GM23248 (cell line): ENCODE measurements at places on chromosomes 16 and 17. TPM values are rescaled to one million over a fixed set of nuclear protein-coding genes. Genes with fewer than 3 reads are reported as not detected.

DNA sequence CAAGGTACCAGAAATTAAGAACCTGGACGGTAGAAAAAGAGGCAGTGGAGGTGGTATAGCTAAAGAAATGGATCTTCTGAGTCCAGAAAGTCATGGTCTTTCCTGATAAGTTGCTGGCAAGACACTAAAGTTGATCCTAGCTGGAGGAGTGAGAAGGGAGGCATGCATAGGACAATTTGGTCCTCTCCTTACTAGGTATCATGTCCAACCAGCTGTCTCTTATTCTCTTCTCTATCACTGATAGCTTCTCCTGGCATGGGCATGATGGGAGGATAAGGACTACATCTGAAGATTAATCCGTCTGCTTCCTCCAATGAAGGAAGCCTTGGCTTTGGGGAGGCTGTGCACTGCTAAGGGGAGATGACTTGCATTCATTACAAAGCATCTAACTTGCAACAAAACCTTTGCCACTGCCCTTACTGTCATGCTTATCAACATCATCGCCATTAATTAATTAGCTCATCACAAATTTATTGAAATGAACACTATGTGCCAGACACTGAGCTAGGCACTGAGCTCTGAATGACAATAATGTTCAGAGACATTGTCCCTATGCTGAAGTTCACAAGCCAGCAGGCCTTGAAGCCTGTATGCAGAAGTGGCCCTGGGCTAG, 3.1 kb upstream of the FAM117A start:
- no peak overlapping the region for H3K27ac ChIP-seq
- no peaks in the 10 kb centered on the region for H3K36me3 ChIP-seq
- no peak overlapping the region for H3K4me3 ChIP-seq
- 0 out of 2 replicates have a peak, but pooled peaks cover 3% of the 10 kb centered on the region for H3K27me3 ChIP-seq
- H3K4me1 ChIP-seq: no peaks in the 10 kb centered on the region

- H3K27me3 ChIP-seq: no peaks in the 10 kb centered on the region
- H3K4me1 ChIP-seq: peaks cover 88% of the 10 kb centered on the region
- H3K27ac ChIP-seq: peak overlapping the region; percentile 97
- peak; percentile 82 for DNase-seq
- peaks cover 16% of the 10 kb centered on the region for H3K36me3 ChIP-seq
- no peak overlapping the region for H3K4me3 ChIP-seq
Measured at GRCh38 chr17:50063561-50064252, 7.8 kb downstream of the ITGA3 start.

- no peak overlapping the region for H3K27ac ChIP-seq
- peaks cover 9% of the 10 kb centered on the region; the same call in 1 of the 2 replicates for H3K4me1 ChIP-seq
- no peak overlapping the region for H3K4me3 ChIP-seq
Measured at GRCh38 chr16:29756654-29757053, 10.9 kb upstream of the C16orf54 start.

GRCh38 chr16:68144008-68144407, 58.8 kb downstream of the NFATC3 start:
- H3K27me3 ChIP-seq: no peaks in the 10 kb centered on the region
- H3K4me1 ChIP-seq: peaks cover 13% of the 10 kb centered on the region
- peak; percentile 15 for DNase-seq
- H3K36me3 ChIP-seq: no peaks in the 10 kb centered on the region
- no peak overlapping the region for H3K4me3 ChIP-seq

- no peak overlapping the region for H3K27ac ChIP-seq
- no peaks in the 10 kb centered on the region for H3K4me1 ChIP-seq
- H3K27me3 ChIP-seq: peaks cover 13% of the 10 kb centered on the region; the same call in 1 of the 2 replicates
Measured at GRCh38 chr17:34647511-34647910, 68.1 kb downstream of the TMEM132E start.

- no peaks in the 10 kb centered on the region for H3K4me1 ChIP-seq
- no peak overlapping the region for H3K4me3 ChIP-seq
- H3K36me3 ChIP-seq: no peaks in the 10 kb centered on the region
- H3K27ac ChIP-seq: no peak overlapping the region
- DNase-seq: no peak
Measured at GRCh38 chr16:2811703-2812471, 5.2 kb upstream of the PRSS21 start.

DNA sequence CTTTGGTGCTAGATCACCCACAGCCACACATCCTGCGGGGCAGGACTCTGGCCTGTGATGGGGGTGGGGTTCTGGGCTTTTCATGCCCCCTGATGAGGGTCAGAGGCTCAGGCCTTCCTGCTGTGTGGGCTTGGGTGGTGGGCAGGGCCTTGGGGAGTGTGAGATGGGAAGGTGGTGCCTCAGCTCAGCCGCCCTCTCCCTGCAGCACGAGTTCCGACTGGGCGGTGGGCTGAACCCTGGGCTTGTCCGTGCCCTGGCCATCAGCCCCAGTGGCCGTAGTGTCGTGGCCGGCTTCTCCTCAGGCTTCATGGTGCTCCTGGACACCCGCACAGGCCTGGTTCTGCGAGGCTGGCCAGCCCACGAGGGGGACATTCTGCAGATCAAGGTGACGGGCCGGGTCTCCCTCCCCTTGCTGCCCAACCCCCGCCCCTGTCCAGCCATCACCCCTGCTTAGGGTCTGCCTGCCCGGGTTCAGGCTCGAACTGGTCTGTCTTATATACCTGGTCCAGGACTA, 6.8 kb upstream of the SERPINF2 start:
- H3K27ac ChIP-seq: no peak overlapping the region
- no peak overlapping the region for H3K4me3 ChIP-seq
- peaks cover 12% of the 10 kb centered on the region for H3K4me1 ChIP-seq
- no peak for DNase-seq

DNA sequence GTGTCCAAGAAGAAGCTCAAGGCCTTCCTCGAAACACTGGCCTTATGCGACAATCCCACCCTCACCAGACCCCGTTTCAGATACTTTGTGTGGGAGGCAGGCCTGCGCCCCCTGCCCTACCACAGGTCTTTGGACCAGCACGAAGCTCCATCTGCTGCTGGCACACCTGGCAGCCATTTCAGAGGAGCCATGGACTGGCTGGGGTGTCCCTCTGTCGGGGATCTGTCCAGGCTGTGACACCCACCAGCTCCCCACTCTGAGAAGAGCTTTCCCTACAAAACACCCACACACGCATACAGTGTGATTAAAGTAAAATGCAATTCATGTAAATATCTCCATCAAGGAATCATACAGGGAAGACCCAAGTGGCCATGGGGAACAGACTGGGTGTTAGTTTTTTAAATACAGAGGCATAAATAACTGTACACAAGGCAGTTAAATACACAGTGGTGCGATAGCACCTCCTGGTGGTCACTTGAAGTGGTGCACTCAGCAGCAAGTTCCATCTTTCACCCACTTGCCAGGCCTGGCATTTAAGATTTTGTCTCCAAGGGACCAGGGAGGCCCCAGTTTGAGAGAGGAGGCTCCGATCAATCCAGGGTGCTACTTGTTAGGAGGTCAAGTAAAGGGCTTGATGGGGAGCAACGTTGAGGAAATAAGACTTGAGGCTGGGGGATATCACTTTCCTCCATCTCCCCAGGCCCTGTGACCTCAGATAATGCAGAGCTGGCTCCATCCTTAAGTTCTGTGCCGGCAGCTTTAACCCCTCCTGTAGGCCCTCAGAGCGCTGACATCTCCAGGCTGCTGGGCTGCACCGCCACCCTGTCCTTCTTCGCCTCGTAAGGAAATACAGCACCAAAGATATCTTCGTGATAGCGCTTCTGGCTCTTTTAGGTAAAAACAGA, 43.6 kb downstream of the NOS2 start:
- no peak overlapping the region for H3K27ac ChIP-seq
- no peaks in the 10 kb centered on the region for H3K36me3 ChIP-seq
- DNase-seq: peak; percentile 42
- no peak overlapping the region for H3K4me3 ChIP-seq
- H3K27me3 ChIP-seq: no peaks in the 10 kb centered on the region
- no peaks in the 10 kb centered on the region for H3K4me1 ChIP-seq

- H3K4me3 ChIP-seq: no peak overlapping the region
- peak; percentile 31 for DNase-seq
- peak overlapping the region; percentile 1; the same call in 1 of the 2 replicates for H3K27ac ChIP-seq
- peaks cover 8% of the 10 kb centered on the region for H3K4me1 ChIP-seq
Measured at GRCh38 chr17:8470447-8471047, 34.9 kb downstream of the NDEL1 start.

DNA sequence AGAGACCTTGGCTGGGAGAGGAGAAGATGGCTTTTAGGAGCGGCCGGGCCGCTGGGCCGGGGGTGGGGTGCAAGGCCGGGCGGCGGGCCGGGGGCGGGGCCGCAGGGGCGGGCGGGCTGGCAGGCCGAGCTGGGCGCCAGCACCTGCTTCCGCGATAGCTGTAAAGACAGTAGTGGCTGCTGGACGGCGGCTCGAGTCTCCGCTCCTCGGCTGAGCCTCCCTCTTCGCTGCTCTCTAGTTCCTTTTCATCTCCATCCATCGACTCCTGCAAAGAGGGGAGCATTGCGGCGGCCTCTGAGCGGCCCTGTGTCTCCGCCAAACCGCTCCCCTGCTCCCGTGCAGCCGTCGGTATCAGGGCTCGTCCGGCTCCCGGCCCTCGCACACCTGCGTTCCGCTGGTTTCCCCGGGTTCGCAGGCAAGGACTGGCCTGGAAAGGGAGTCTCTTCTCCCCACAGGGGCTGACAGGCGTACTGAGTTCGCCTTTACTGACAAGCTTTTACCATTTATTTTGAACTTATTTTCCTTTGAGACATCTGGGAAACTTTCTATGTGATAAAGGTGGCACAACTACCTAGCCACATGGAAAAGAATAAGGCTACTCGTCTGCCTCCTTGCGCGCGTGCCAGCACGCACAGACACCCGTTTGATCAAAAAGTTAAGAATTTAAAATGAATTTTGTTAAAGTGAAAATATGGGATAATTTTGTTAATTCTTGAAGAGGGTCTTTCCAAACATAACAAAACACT, at the start of gene C17orf75:
Gene C17orf75, minus strand, starts transcription at position 317 of the 746 bp plus-strand sequence. Its CDS starts 34 bp downstream, at position 283.
- DNase-seq: peak; percentile 80
- no peaks in the 10 kb centered on the region for H3K27me3 ChIP-seq
- peaks cover 16% of the 10 kb centered on the region for H3K36me3 ChIP-seq
- H3K4me3 ChIP-seq: peak within 1 kb of the TSS; percentile 81

DNA sequence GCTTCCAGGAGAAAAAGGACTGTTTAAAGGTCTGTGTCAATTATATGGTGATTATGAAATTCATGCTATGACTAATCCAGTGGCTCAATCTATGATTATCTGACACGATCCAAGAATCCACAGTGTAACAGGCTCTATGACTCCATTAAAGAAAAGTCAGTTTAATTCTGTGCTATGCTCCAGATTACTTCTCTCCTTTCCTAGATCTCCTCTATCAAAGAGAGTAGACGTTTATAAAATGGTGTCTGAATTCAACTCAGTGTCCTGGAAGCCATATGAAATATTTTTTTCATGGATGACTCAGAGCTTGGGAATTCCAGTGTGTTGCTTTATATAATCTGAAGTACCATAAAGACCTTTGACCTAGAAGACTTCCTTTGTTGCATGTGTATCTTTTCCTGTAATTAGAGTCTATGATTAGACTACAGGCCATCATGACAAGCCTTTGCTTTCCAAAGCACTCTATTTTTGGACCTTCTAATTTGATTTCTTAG, 27.0 kb upstream of the NF1 start:
- DNase-seq: peak; percentile 89
- no peaks in the 10 kb centered on the region for H3K27me3 ChIP-seq
- peaks cover 26% of the 10 kb centered on the region for H3K4me1 ChIP-seq
- 0 out of 2 replicates have a peak overlapping the region, but pooled peaks have one; percentile 7 for H3K4me3 ChIP-seq

- no peaks in the 10 kb centered on the region for H3K27me3 ChIP-seq
- no peak overlapping the region for H3K4me3 ChIP-seq
- peaks cover 2% of the 10 kb centered on the region for H3K4me1 ChIP-seq
- no peak overlapping the region for H3K27ac ChIP-seq
- no peak for DNase-seq
- no peaks in the 10 kb centered on the region for H3K36me3 ChIP-seq
Measured at GRCh38 chr17:63558441-63558840, 8.2 kb downstream of the DCAF7 start.

GRCh38 chr17:75691801-75692626, 24.9 kb downstream of the SAP30BP start:
- peaks cover 77% of the 10 kb centered on the region for H3K4me1 ChIP-seq
- H3K36me3 ChIP-seq: peaks cover 7% of the 10 kb centered on the region; the same call in 1 of the 2 replicates
- peak overlapping the region; percentile 90; the same call in 1 of the 2 replicates for H3K27ac ChIP-seq
- H3K27me3 ChIP-seq: no peaks in the 10 kb centered on the region
- no peak overlapping the region for H3K4me3 ChIP-seq
- no peak for DNase-seq

DNA sequence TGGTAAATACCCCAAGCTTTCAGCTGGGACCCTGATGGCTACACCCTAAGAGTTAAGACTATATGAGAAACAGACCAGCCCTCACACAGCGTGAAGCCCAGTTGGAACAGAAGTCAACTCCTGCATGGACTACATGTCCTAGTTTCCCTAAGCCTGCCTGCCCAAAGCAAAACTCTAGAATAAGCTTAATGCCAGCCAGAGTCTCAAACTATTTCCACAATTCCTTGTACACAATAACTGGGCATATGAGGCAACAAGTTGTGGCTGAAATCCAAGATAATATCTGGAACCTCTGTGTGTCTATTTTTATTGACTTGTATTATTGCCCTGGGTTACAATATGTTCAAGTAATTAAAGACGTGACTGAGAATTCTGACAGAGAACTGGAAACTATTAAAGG, 19.4 kb downstream of the MYH10 start:
- peak; percentile 73 for DNase-seq
- peak overlapping the region; percentile 87 for H3K27ac ChIP-seq
- peak overlapping the region; percentile 66 for H3K4me3 ChIP-seq

GRCh38 chr16:23976524-23976923, 140.7 kb downstream of the PRKCB start:
- no peak overlapping the region for H3K27ac ChIP-seq
- no peaks in the 10 kb centered on the region for H3K4me1 ChIP-seq
- DNase-seq: no peak
- H3K4me3 ChIP-seq: no peak overlapping the region

DNA sequence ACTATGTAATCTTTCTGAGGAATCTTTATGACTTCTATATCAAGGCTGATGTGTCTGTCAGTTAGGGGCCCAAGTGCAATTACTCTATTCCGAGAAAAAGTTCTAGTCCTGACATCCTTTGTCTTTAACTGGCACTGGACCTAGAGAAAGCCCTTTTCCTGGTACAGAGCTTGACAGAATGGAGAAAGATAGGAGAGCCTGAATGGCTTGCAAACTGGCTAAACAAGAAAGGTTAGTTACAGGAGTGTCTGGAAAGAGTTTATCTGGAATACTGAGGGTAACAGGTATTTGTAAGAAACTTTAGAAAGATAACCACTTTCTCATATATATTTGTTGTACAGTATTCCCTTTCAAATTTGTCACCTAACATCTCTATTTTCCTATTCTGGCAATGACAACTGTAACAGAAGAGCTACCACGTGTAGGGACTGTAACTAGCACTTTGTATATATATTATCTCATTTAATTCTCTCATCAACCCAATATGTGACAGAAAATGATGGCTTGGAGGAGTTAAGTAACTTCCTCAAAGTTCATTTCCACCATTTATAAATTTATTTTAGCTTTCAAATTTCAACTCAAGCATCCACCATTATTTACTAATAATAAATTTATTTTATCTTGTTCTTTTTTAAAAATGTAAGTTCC, 97.4 kb upstream of the C17orf78 start:
- no peak overlapping the region for H3K4me3 ChIP-seq
- DNase-seq: no peak
- H3K27me3 ChIP-seq: no peaks in the 10 kb centered on the region
- no peak overlapping the region for H3K27ac ChIP-seq
- H3K36me3 ChIP-seq: peaks cover 18% of the 10 kb centered on the region
- peaks cover 4% of the 10 kb centered on the region for H3K4me1 ChIP-seq

KCNH4 gene
- not detected in 2 replicates for polyA plus RNA-seq

MT1F gene
- polyA plus RNA-seq: 4.5 and 5.4 TPM in 2 replicates

ESRP2 gene
- 0.34 TPM in 1 of 2 replicates, not detected in the other for polyA plus RNA-seq

KRT34 gene
- 39.8 and 42.2 TPM in 2 replicates for polyA plus RNA-seq

PDILT gene
- not detected in 2 replicates for polyA plus RNA-seq

KRTAP2-1 gene
- not detected in 2 replicates for polyA plus RNA-seq

KRT28 gene
- polyA plus RNA-seq: not detected in 2 replicates

PRCD gene
- 0.43 and 0.93 TPM in 2 replicates for polyA plus RNA-seq
